ENCODE measurements at places on chromosomes 1 and 21. TPM values are rescaled to one million over a fixed set of nuclear protein-coding genes. Genes with fewer than 3 reads are reported as not detected.
A peak's percentile ranks its signal among the peaks of the same experiment; 100 is the strongest.

The RHCE gene
- total RNA-seq = not detected

- H3K27ac ChIP-seq = no peak overlapping the region
- no peaks in the 10 kb centered on the region for H3K36me3 ChIP-seq
- H3K4me1 ChIP-seq = peaks cover 53% of the 10 kb centered on the region
- no peak overlapping the region for H3K4me3 ChIP-seq
These were observed 204.7 kb upstream of the EDN2 start for GRCh38 chr1:41689139-41689538.

DNA sequence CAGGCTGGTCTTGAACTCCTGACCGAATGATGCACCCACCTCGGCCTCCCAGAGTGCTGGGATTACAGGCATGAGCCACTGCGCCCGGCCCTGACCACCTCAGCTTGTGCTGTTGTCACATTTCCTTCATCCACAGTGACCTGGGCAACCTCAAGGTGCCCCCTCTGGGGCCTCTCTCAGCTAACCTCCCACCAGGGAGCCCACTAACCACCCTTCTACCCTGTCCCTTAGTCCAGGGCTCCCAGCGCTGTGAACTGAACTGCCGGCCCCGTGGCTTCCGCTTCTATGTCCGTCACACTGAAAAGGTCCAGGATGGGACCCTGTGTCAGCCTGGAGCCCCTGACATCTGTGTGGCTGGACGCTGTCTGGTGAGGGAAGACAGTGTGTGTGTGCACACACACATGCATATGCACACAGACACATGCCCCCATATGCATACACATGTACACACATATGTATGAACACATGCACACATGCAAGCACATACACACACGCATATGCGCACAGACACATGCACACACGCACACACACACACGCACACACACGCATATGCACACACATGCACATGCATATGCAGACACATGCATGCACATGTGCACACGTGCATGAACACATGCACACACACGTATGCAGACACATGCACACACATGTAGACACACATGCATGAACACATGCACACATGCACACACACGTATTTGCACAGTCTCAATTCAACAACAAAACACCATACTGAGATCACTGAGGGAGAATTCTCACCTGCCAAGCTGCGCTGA is 6.2 kb downstream of the ADAMTSL4 start:
- H3K36me3 ChIP-seq = peaks cover 2% of the 10 kb centered on the region
- peaks cover 28% of the 10 kb centered on the region for H3K4me1 ChIP-seq
- DNase-seq = no peak
- H3K27me3 ChIP-seq = no peaks in the 10 kb centered on the region
- no peak overlapping the region for H3K4me3 ChIP-seq

GRCh38 chr1:69688193-69688592 is 120.5 kb downstream of the LRRC7 start:
- H3K27ac ChIP-seq = no peak overlapping the region
- no peaks in the 10 kb centered on the region for H3K36me3 ChIP-seq
- no peaks in the 10 kb centered on the region for H3K4me1 ChIP-seq
- DNase-seq = no peak
- H3K4me3 ChIP-seq = no peak overlapping the region

- H3K36me3 ChIP-seq = peaks cover 9% of the 10 kb centered on the region
- no peak overlapping the region for H3K27ac ChIP-seq
- no peaks in the 10 kb centered on the region for H3K4me1 ChIP-seq
- peak; percentile 58 for DNase-seq
- no peak overlapping the region for H3K4me3 ChIP-seq
These were observed 7.0 kb downstream of the TCHH start for GRCh38 chr1:152107984-152108881.

- H3K27ac ChIP-seq = no peak overlapping the region
- no peak for DNase-seq
- peaks cover 13% of the 10 kb centered on the region for H3K27me3 ChIP-seq
- no peak overlapping the region for H3K4me3 ChIP-seq
- no peaks in the 10 kb centered on the region for H3K36me3 ChIP-seq
- H3K4me1 ChIP-seq = no peaks in the 10 kb centered on the region
These were observed 4.1 kb upstream of the PDZK1 start for GRCh38 chr1:145711213-145711651.
